Urinary bladder (tissue), 4 donors: ENCODE measurements at places on chromosomes 5 and 9. TPM values are rescaled to one million over a fixed set of nuclear protein-coding genes. Genes with fewer than 3 reads are reported as not detected.

The SLC6A3 gene
- total RNA-seq, result not detected

The ADRB2 gene
- total RNA-seq, result 3.0 TPM

The FGD3 gene
- total RNA-seq, result 7.4 TPM

The OR1Q1 gene
- total RNA-seq, result not detected

The OBP2B gene
- not detected for total RNA-seq

The FAM200C gene
- total RNA-seq, result 31.2 TPM

The RASEF gene
- total RNA-seq, result 10.9 TPM

The GGTA1 gene
- 10.2 TPM for total RNA-seq

The DIRAS2 gene
- 2.2 TPM for total RNA-seq
